Naive thymus-derived CD8-positive, alpha-beta T cell (primary cell): ENCODE measurements at places on chromosomes 6 and 20. TPM values are rescaled to one million over a fixed set of nuclear protein-coding genes. Genes with fewer than 3 reads are reported as not detected.

SH3BGRL2 gene
- total RNA-seq, result 23.4 TPM

MARCKS gene
- 2.5 TPM for total RNA-seq

FBXO9 gene
- 137 TPM for total RNA-seq

KCNG1 gene
- total RNA-seq, result 2.3 TPM

EDN1 gene
- total RNA-seq, result 0.47 TPM

KCNB1 gene
- 0.05 TPM for total RNA-seq

SHLD1 gene
- total RNA-seq, result 11.2 TPM

MYH7B gene
- 0.83 TPM for total RNA-seq

TP53TG5 gene
- total RNA-seq, result not detected

CEP250 gene
- 65.4 TPM for total RNA-seq

EEF1E1 gene
- total RNA-seq, result 28.6 TPM

CST4 gene
- not detected for total RNA-seq

DNA sequence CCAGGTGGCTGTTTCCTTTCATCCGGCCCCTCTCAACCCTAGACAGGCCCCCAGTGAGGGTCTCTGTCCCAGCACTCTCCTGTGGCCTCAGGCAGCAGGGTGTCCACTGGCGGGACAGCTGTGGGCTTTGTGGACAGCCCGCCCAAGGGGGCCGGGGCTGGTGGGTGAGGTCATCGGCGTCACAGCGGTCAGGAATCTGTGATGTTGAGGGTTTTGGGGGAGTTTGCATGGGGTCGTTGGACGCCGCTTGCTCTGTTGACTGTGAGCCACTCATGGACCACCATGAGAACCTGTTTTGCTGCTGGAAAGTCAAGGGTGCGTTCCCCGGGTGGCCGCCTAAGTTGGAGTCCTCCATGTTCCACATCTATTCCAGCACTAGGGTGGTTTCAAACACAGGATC, 146.4 kb downstream of the DTNBP1 start:
- no peak for DNase-seq

GRCh38 chr6:82006027-82006738, 241.4 kb downstream of the IBTK start:
- no peak for DNase-seq

DNA sequence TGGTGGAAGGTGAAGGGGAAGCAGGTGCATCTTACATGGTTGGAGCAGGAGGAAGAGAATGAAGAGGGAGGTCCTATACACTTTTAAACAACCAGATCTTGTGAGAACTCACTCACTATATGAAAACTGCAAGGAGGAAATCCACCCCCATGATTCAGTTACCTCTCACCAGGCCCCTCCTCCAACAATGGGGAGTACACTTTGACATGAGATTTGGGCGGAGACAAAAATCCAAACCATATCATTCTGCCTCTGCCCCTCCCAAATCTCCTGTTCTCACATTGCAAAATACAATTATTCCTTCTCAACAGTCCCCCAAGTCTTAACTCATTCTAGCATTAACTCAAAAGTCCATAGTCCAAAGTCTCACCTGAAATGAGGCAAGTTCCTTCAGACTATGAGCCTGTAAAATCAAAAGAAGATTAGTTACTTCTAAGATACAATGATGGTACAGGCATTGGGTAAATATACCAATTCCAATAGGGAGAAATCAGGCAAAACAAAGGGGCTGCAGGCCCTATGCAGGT, 60.5 kb downstream of the EDN1 start:
- no peak for DNase-seq

DNA sequence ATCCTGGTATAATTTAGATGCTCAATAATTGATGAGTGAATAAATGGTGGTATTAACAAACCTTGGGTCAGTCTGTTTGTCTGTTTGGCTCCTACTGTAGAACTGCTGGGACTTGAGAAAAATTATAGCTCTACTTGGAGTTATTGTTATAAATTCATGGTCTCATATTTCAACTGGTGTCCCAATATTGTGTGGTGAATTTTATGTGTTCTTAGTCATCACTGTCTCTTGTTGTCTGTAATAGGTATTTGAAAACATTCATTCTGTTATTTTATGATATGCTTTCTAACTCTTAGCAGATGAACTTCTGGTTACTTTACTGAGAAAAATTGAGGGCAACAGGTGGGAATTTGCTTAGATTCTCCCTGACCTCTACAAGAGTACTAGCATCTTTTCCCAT, 221.4 kb downstream of the CDKAL1 start:
- no peak for DNase-seq

GRCh38 chr20:3175270-3175669, 1.9 kb upstream of the LZTS3 start:
- DNase-seq, result no peak

DNA sequence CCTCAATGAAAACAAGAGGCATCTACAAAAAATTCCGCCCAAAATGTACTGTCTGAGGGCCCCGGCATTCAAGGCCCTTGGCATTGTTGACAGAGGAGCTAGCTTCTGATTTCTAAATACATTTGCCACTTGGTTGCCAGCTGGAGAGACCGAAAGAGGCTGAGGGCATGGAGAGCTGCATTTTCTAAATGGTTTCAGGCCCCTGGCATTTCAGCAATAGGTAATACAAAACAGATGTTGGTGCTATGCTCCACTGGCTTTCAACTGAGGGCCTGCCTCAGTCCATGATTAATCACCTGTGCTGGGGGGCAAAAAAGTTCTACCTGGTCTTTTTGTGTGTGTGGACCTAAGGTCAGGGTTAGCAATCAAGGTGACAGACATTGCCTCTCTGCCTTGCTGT, 79.5 kb upstream of the ISM1 start:
- DNase-seq, result no peak

- no peak for DNase-seq
Measured at GRCh38 chr6:158780988-158781691, 38.0 kb downstream of the EZR start.

DNA sequence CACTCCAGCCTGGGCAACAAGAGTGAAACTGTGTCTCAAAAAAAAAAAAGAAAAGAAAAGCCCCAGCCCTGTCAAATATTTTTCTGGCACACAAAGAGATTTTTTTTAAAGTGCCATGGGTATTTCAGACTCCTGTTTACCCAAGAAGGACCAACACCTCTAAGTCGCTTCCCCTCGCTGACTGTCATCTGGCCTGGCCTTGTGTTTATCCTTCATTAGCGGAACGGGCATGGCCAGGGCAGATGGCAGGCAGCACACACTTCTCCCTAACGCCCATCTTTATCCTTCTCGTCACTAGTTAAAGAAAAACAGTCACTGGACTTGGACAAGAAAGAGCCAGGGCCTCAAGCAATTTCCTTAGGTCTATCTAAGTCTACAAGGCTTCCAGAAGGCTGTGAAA, 7.3 kb upstream of the CBFA2T2 start:
- DNase-seq, result no peak

DNA sequence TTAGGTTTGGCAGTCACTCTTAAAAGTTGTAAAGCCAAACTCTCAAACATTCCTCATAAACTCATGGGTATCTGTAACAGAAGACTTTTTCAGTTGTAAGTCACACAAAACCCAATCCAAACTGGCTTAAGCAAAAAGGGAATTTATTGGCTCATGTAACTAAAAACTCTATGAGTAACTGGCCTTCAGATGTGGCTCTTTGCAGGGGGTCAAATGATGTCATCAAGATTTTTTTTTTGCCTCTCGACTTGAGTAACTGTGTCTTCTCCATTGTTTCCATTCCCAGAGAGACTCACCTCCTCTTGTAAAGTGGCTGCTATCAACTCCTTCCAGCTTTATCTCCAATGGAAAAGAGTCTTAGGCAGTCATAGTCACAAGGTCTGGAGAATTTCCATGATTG, 645.0 kb downstream of the DHX35 start:
- no peak for DNase-seq

DNA sequence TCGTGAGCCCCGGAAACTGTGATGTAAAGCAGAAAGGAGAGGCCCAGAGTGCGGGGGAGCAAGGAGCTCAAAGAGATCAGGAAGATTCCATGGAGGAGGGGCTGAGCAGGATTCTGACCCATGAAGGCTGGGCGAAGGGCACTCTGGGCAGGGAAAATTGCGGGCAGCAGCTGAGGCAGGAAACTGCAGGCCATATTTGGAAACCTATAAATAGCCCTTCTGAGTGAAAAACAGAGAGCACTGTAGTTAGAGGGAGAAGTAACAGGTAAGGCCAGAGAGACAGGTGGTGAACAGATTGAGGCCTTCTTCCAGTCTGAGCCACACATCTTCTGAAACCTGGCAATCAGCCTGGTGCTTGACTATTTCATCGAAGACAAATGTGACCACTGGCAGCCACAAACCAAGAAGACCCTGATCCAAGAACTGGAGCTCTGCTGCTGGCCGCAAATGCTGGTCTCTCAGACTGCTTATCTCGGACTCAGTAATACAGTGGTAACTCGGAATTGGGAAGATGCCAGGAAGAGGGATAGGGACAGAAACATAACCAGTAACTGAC, 14.1 kb upstream of the BEND3 start:
- DNase-seq, result no peak

- DNase-seq, result no peak
Measured at GRCh38 chr20:20241976-20242375, 125.9 kb upstream of the INSM1 start.

DNA sequence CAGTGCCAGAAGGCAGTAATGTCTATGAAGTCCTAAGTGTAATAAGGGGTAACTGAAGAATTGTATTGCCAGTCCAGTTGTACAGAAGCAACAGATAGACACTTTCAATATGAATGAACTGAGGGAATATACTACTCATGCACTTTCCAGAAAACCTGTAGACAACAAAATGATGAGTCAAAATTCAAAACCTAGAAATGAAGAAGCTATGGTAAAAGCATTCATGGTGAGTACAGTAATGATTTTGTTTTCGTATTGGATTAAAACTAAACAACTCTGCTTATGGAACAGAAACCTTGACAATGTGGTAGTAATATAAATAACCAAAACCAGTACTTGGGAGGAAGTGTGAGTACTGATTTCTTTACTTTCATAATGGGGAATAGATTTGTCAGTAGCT, 35.0 kb downstream of the ARMC2 start:
- DNase-seq, result no peak

GRCh38 chr6:135703621-135704020, 147.9 kb upstream of the PDE7B start:
- no peak for DNase-seq

DNA sequence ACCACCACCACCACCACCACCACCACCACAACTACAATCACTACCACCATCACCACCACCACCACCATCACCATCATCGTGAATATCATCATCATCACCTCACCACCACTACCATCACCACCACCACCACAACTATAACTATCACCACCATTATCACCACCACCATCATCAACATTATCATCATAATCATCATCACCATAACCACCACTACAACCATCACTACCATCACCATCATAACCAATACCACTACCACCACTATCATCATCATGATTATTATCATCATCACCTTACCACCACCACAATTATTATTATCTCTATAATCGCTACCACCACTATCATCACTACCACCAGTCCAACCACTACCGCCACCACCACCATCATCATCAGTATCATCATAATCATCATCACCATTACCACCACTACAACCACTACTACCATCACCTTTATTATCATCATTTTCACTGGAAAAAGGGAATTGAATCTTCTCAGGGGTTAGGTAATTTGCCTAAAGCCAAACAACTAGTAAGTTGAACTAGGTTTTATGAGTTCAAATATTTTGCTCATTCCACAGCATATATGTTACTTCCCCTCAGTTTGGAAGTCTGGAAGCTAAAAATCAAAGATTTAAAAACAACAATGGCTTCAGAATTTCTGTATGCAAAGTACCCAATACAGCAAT, 8.3 kb downstream of the RIPOR2 start:
- DNase-seq, result no peak

DNA sequence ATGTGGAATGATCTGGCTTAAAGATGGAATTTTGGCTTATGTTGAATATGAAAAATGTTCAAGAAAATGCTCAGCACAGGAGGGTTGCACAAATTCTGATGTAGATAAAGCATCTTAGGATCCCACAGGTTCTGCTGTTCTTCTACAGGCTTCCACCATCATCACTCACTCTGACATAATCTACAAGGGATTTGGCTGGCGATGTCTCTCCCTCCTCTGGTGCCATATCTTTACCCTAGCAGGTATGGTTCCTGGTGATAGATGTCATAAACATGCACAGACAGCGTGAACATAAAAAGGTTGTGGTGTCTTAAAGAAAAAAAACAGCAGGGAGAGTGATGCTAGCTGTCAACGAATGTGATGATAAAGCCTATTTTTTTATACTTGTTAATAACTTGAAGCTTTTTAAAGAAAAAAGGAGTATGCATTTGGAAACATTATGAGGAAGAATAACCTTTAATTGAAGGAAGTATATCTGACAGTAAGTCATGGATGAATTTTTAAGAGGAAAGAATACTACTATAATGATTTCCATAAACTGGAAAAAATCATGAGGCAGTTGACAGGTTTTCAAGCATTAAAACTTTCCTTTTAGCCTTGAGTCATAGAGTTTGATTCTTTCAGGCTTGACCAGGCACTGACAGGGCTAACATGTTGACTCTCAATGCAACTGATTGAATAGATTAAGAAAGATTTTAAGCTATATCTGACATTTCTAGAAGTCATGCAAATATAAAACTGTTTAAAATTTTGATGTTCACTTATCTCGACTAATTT, 50.1 kb downstream of the OGFRL1 start:
- no peak for DNase-seq

- no peak for DNase-seq
Measured at GRCh38 chr20:35283441-35284266, 918 bp downstream of the EIF6 start.

GRCh38 chr6:1372690-1373089, 16.7 kb upstream of the FOXF2 start:
- DNase-seq, result no peak

DNA sequence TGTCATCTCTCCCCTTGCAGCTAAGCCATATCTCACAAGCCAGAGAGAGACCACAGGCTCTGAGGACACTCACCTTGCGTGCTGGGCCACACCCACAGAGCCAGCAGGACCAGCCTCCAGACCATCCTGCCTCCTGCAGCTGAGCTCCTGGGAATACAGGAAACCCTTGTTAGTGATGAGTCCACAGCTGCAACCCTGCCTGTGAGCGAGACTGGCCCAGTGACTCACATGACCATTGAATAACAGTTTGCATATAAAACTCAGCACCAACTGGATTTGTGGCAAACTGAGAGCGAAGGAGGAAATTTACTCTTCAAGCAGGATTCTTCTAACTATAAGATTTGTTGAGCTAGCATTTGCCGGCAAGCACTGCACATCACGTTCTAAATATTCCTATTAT, 3.0 kb downstream of the THBS2 start:
- no peak for DNase-seq

DNA sequence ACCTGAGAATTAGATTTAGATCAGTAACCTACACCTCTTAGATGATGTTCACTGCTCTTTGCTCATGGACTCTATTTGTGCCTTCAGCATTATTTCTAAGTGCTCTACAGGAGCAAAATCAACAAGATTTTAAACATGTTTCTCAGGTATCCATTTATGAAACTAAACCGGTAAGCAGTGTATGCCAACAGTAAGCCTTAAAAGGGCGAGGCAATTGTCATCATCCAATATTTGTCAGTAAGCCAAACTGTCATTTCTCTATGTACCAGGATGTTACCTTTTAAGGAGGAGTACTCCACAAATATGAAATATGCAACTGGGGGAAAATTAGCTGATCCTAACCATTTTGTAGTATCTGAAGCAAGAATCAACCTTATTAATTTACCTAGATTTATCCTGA, 69.6 kb upstream of the ZNF184 start:
- DNase-seq, result no peak

- DNase-seq, result no peak
Measured at GRCh38 chr20:25011261-25011660, 18.7 kb upstream of the APMAP start.

GRCh38 chr6:87745966-87746721, 44.1 kb upstream of the AKIRIN2 start:
- DNase-seq, result no peak

- DNase-seq, result no peak
Measured at GRCh38 chr20:22008456-22008855, 303.0 kb downstream of the PAX1 start.
